ENCODE measurements at places on chromosomes 13 and 19.

DNA sequence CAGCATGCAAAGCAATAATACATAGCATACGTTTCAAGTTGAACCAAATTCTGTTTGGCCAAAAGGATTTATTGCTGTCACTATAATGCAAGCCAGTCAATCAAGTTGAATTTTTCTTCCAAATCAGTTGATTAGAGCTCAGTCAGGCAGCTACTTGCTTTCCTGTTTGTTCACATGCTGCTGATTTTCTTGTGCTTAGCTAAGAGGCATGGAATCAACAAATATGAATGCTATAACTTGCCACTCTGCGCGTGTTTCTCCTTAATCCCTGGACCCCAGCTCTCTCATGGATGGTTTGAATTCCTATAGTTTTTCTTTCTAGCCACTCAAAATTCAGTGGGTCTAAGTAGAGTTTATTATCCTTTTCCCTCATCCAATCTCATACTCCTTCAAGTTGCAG, 311.3 kb downstream of the KLF5 start:
- no peak for DNase-seq

DNA sequence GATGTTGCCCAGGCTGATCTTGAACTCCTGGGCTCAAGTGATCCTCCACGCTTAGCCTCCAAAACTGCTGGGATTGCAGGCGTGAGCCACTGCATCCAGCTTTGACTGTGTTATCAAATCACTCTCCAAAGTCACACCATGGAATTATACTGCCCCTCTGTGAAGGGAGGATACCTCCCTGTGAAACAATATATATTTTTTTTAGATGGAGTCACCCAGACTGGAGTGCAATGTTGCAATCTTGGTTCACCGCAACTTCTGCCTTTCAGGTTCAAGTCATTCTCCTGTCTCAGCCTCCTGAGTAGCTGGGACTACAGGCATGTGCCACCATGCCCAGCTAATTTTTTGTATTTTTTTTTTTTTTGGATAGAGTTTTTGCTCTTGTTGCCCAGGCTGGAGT, 7.7 kb downstream of the TYK2 start:
- no peak for DNase-seq

DNA sequence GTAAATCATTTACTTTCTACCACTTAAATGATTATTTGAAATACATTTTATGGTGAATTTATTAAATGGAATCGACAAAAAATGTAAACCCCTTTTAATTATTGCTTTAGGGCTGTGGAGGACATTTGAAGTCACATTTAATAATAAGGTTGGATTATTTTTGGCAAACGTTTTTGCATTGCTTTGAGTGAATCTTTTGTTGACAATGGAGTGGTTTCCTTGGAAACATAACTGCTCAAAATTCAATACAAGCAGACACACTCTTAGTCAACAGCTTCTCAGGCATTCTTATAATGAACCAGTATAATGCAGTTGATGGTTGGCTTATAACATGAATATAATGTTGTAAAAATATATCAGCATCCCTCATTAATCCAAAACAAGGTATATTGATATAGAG, 104.7 kb downstream of the DCLK1 start:
- no peak for DNase-seq

GRCh38 chr19:12202250-12202649, 39.4 kb downstream of the ZNF136 start:
- no peak for DNase-seq

GRCh38 chr13:21734961-21735360, 64.1 kb downstream of the FGF9 start:
- DNase-seq = no peak

- no peak for DNase-seq
Observed at GRCh38 chr13:101985321-101985720, 416.5 kb downstream of the FGF14 start.

DNA sequence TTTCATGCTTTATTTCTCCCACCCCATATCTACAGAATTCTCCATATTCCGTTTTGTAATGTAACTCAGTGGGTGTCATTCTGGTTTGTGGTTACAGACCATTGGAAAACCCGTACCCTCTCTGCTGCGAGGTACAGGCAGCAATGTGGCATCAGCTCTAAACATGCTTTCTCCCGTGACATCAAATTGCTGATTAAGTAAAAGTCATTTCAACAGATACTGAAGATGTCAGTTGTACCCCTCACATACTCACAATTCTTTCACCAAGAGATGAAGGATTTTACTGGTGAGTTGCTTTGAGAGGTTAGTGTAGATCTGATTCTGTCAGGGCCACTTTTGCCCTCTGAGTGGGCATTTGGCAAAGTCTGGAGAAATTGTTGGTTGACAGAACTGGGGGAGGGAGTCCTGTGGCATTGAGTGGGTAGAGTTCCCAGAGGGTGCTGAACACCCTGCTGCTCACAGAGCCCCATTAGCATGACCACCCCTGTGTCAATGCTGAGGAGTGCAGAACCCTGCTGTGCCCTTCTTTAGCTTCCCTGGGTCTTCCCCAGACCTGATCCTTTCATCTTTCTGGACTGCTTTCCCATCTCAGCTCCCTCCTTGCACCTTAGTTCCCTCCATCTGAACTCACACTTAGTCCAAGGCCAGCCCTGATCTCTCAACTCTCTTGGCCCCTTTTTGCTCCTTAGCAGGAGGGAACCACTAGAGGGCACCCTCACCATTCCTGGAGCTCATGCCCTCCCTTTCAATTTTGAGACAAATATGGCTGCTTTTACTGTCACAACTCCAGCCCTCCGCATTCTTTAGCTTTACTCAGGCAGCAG, 39.9 kb upstream of the CEACAM8 start:
- peak; percentile 40 for DNase-seq

DNA sequence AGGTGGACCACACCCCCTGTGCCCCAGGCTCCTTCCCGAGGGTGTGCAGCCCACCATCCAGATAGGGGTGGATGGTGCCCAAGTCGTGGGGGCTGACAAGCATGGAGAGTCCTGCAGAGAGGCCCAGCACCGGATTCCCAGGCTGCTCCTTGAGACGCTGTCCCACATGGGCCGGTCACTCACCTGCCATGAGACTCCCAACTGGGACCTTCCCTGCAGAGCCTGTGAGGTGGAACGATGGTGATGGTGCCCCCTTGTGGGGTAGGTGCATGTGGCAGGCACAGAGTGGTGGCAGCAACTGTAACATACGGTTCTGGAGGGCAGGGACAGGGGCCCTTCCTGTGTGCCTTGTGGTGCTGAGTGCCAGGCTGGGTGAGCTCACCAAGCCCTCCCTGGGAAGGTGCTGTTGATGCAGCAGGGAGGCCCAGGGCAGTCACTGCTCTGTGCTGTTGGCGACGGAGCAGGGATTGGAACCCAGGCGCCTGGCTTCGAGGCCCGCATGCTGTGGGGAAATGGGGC, 33.1 kb downstream of the PPP1R37 start:
- DNase-seq = peak; percentile 63
